Smooth muscle cell of trachea (primary cell): ENCODE measurements at places on chromosomes 7 and 10. TPM values are rescaled to one million over a fixed set of nuclear protein-coding genes. Genes with fewer than 3 reads are reported as not detected.

The ZMIZ2 gene
- 11.2 and 13.5 TPM in 2 replicates for total RNA-seq

The PPP1R9A gene
- total RNA-seq: 0.44 and 1.7 TPM in 2 replicates

The FKBP9 gene
- 346 and 372 TPM in 2 replicates for total RNA-seq

The FGFR2 gene
- 0.15 and 0.17 TPM in 2 replicates for total RNA-seq

The TMEM225B gene
- 0.29 and 0.50 TPM in 2 replicates for total RNA-seq

The CLDN12 gene
- total RNA-seq: 39.1 and 46.0 TPM in 2 replicates

The HMX3 gene
- not detected in 2 replicates for total RNA-seq

The SLC26A5 gene
- not detected in 2 replicates for total RNA-seq

The SCIN gene
- under 0.01 TPM in 2 replicates for total RNA-seq

The SMO gene
- 3.2 and 17.4 TPM in 2 replicates for total RNA-seq

The ITIH5 gene
- under 0.01 and 2.8 TPM in 2 replicates for total RNA-seq

The ATP6V1F gene
- 85.5 and 156 TPM in 2 replicates for total RNA-seq

The NXPH1 gene
- not detected in 2 replicates for total RNA-seq

The CLRN3 gene
- not detected in 2 replicates for total RNA-seq

The SPDYE9 gene
- under 0.01 TPM in 1 of 2 replicates, not detected in the other for total RNA-seq

The STK32C gene
- total RNA-seq: 10.3 and 16.2 TPM in 2 replicates
